Thoracic aorta (tissue), 2 donors: ENCODE measurements at places on chromosomes 5 and 9.

GRCh38 chr9:36503172-36504088, 69.3 kb upstream of the MELK start:
- H3K4me1 ChIP-seq: no peaks in the 10 kb centered on the region
- no peak overlapping the region for H3K4me3 ChIP-seq
- H3K27me3 ChIP-seq: no peaks in the 10 kb centered on the region
- no peak for DNase-seq
- no peak overlapping the region for H3K27ac ChIP-seq

GRCh38 chr9:121751686-121752445, 100.4 kb downstream of the DAB2IP start:
- no peaks in the 10 kb centered on the region for H3K27me3 ChIP-seq
- H3K27ac ChIP-seq: peak overlapping the region; percentile 94
- no peaks in the 10 kb centered on the region for H3K36me3 ChIP-seq
- DNase-seq: no peak
- H3K4me3 ChIP-seq: peak overlapping the region; percentile 16

DNA sequence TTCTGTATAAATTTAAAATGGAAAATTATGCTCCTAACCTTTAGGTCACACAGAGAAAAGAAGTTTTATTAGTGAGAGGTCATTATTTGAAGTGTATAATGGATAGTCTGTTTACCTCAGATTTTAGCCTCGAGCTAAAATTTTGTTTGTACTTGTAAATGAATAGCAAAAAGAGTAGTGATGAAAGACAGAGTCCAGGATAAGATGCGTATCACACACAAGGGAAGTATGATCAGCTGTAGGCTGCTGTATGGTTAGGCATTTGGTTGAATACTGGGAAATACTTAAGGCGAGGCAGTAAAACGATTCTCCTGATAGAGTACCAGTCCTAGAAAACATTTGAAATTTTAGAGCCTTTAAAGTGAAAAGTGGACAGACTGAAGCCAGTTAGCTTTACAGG, 92.7 kb downstream of the FBXL7 start:
- H3K4me1 ChIP-seq: peaks cover 2% of the 10 kb centered on the region
- H3K36me3 ChIP-seq: no peaks in the 10 kb centered on the region
- H3K27me3 ChIP-seq: no peaks in the 10 kb centered on the region
- H3K4me3 ChIP-seq: no peak overlapping the region
- H3K27ac ChIP-seq: no peak overlapping the region

DNA sequence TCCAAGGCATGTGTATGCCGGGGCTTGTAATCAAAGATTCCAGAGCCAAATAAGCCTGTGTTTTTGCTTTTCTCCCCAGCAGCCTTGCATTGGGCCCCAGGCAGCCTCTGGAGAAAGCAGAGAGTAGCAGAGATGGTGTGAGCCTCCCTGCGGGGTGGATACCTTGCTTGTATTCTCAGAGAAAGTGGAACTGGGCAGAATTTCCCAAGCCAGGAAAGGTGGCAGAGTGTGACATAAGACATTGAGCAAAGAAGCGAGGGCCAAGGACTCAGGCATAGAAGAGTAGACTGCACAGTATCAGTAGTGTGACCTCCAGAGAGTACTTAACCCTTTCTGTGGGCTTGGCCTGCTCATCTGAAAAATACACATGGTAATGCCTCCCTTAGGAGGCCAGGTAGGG, 1.6 kb upstream of the GSN start:
- no peak overlapping the region for H3K27ac ChIP-seq
- H3K27me3 ChIP-seq: no peaks in the 10 kb centered on the region
- no peak overlapping the region for H3K4me3 ChIP-seq
- no peak for DNase-seq
- H3K36me3 ChIP-seq: no peaks in the 10 kb centered on the region

- H3K27ac ChIP-seq: no peak overlapping the region
- no peak for DNase-seq
- no peaks in the 10 kb centered on the region for H3K27me3 ChIP-seq
- H3K4me3 ChIP-seq: no peak overlapping the region
Measured at GRCh38 chr5:2023196-2023595, 140.5 kb upstream of the IRX4 start.

DNA sequence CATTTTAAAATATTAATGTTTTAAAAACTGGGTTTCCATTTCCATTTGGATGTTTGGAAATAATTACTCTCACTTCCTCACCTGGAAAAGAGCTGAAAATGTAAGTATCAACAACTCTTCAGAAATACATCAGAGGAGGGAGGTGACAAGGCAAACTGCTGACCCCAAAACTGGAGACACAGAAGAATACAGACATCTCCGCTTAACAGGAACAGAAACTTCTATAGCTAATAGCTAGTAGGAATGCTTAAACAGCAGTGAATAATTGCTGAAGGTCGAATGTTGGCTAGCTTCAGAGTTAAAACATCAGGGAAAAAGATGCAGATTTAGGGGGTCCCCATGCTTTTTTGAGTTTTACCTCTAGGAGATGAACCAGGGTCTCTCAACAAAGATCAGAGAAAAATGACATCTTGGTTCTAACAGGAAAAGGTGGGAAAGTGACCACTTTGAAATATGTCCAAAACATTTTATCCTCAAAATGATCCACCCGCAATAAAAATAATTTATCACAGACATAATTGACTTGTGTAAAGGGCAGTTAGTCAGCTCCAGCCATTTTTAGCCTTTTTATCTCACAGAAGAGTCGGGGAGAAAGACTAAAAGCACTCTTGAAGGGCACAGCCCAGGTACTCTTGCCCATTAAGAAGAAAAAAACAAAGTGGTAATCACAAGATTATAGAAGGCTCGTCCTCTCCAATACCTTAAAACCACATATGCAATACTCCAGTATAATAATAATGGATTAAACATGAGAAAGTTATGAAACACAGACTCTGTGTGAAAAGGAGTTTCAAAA, 1474.9 kb downstream of the EFNA5 start:
- DNase-seq: no peak
- no peak overlapping the region for H3K27ac ChIP-seq

- H3K27ac ChIP-seq: no peak overlapping the region
- no peak overlapping the region for H3K4me3 ChIP-seq
- DNase-seq: no peak
Measured at GRCh38 chr5:89998519-89999305, 410.8 kb downstream of the CETN3 start.
